ENCODE measurements at places on chromosomes 6 and 20.

GRCh38 chr6:33815854-33816253 lies 12.1 kb upstream of the MLN start:
- no peak for DNase-seq

DNA sequence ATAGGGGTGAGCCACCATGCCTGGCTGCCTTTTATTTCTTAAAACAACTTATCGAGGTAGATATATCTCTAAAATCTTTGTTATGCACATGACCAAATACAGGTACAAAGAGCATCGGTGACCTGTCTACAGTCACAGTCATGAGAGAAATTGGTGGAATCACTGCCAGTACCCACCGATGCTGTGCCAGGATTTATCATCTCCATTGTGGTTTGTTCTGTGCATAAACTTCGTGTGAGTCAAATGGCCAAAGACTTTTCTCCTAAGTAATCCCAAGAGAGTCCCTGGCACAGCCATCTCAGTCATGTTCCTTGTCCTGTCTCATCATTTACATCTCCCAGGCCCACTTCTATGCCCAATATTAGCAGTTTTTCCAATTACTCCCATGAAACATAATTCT lies 9.0 kb downstream of the GSTA3 start:
- DNase-seq: no peak

GRCh38 chr6:79048611-79049010 lies 29.4 kb downstream of the PHIP start:
- DNase-seq: no peak

DNA sequence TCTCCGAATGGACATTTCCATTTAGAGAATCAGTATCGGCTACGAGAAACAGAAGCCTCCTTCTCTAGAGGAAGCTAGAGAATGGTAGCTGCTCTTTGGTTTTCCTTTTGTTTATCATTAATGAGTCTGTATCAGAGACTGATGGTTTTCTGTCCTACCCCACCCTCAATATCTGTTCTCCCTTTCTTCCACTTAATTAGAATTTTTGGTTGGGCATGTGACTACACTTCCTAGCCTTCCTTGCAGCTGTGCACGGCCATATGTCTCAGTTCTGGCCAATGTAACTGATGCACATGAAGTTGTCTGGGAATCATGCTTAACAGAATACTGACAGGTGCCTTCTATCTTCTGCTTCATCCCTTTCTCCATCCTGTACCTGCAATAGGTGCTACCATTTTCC lies 19.0 kb downstream of the RNF24 start:
- DNase-seq: no peak

- no peak for DNase-seq
Observed at GRCh38 chr6:722608-723007, 29.7 kb upstream of the EXOC2 start.

DNA sequence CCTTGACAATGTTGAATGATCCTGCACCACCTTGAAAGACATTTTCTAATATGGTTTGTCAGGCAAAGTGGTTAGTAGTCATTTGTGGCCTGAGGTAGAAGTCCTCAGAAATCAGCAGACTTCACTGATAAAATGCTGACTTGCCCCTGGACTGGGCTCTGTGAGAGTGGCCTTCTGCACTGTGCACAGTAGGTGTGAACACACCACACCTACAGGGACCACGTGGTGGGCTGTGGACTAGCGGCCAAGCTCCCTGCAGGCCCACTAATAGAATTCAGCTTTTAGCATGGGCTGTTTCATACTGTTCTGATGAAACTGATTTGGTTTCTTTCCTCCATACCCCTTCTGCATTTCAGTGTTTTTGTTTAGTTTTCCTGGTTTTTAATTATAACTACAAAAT lies 7.3 kb downstream of the BPHL start:
- DNase-seq: peak; percentile 70

- DNase-seq: no peak
Observed at GRCh38 chr6:168941036-168941435, 312.6 kb downstream of the THBS2 start.

DNA sequence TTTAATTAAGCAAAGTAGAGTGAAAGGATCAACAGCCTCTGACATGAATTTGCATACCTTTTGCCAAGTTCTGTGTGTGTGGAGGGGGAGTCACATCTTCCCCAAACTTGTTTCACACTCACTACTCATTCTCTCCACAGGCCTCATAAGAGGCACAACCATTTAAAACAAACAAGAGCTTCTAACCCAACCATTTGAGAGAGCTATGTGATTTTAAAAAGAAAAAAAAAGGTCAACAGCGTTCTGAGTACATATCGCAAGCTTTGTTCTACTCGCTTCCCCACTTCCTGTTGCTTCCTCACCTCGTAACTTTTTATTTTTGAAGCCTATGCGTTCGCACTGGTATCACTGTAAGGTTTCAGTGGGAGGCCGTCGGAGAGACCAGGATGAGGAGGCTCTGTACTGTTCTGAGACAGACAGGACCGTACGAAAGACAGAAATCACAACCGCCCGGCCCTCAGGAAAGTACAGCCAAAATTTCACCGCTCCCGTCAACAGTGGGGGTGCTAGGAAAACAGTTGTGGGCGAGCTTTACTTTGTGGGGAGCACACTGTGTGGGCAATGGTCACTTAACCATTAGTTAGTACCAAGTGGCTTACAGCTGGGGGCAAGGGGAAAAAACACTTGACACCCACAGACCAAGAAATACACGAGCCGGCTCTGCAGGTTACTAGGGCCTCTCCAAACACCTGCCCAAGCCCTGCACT lies 61.3 kb downstream of the TRERF1 start:
- no peak for DNase-seq

DNA sequence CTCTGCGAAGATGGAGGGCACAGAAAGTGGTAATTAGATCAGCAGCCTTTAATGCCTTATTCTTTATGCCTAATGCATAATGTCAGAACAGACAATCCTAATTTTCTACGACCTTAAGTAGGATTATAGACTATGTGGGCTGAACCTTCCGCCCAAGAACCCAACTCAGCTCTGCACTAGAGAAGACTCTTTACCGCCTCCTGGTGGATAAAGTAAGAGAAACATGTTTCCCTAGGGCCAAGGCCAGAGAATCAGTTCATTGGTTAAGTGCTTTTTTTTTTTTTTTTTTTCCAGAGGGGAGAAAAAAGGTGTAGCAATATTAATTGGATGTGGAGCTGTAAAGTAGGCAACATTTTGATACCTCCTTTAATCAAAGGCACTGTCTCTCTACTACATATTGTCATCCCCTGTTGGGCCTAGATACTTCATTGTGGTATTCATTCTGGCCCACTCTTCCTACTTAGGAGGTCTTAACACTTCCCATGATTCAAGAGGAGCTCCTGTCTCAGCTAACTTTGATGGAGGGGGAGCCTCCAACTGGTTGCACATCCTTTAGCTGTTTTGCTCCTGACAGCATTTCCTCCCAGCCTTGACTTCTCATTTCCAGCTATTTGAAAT lies 124.9 kb upstream of the NRN1 start:
- DNase-seq: no peak

DNA sequence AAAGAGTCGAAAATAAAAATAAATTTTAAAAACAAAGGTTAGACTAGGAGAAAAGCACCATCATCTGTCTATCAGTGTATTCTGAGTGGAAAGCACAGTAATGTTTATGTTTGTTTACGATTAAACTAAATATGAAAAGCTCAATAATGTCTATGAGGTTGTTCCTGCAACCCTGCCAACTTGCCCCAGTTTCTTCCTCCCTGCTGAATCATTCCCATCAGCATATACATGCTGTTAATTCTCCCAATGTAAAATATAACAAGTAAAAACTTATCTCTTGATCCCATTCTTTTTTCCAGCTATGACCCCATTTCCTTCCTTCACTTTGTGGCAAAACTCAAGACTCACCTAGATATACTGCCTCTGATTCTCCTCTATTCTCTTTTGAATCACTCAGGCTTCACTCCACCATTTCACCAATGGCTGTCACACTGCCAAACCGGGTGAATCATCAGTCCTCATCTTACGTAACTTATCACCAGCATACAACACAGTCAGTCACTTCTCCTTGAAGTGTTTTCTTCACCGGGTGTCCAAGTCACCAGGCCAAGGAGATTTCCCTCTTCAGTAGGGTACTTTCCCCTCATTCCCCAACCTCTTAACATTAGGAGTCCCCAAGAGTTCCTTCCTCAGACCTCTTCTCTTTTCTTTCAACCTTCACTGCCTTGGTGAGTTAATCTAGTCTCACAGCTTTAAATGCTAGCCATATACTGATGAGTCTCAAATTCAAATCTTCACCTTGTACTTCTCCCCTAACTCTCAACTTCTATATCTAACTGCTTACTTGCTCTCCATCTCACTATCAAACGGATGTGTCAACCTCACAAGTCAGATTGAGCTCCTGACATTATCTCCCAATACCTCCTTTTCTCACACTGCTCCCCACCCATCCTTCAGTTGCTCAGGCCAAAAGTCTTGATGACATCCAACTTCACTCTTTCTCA lies 6.2 kb downstream of the TMEM242 start:
- DNase-seq: peak; percentile 92

DNA sequence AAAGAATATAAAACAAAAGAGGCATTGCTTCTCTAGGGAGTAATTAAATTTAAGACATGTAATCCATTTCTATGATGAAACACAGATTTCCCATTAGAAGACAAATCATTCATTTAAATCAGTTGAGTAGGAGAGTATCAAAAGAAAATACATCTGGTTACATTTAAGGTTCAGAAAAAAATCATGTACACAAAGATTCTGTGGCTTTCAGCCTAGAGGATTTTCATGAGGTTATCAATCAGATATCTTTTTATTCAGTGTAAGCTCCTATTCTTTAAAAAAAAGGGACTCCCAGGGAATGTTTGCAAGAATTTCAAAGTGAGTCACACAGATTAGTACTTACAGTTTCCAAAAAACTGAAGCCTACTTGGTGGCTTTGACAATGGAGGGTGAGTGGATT lies 24.9 kb downstream of the COL21A1 start:
- no peak for DNase-seq

DNA sequence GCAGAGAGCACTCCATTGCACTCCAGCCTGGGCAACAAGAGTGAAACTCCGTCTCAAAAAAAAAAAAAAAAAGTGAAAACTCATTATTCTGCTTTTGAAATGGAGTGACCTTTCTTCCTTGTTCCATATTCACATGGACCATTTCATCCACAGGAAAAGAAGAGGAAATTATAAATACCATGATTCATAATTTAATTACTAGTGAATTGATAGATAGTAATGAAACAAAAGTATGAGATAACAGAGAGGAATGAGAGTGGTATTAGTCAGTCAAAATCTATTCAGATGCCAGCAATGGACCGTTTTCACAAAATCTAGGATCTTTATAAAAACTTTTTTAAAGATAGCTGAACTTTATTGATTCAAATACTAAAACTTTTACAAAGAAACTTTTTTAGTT lies 443.1 kb upstream of the FLRT3 start:
- DNase-seq: no peak

DNA sequence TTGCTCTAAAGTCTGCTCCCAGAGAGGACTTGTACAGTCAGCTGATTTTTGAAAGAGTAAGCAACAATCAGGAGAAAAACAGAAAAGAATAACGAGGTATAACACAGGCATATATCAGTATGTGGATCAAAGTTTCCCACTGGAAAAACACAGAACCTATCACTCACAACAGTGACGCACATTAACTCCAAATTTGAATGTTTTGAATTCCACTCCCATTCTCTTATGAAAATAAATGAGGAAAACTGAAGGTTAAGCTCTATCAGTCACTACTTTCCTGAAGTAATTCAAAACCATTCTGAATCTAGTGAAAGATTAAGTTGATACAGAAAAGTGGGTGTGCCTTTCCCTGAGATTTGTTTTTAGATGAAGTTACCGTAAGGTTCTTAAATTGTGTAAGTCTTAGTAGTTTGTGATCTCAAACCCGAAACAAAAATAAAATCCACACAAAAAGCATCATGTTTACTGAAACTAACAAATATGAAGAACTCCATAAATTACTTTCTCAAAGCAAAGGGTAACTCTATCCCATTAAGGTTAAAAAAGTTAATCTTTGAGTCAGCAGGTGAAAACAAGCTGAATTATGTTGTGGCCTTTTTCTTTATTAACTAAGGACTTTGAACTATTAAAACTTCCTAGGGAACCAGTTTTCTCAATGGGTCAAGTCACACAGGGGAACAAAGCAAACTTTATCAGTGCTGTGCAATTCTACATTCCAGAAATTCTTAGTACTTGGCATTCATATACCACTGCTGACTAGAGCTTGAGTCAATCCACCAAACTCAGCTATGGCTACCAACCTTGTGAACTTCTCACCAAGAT lies 115.7 kb downstream of the OGFRL1 start:
- no peak for DNase-seq

DNA sequence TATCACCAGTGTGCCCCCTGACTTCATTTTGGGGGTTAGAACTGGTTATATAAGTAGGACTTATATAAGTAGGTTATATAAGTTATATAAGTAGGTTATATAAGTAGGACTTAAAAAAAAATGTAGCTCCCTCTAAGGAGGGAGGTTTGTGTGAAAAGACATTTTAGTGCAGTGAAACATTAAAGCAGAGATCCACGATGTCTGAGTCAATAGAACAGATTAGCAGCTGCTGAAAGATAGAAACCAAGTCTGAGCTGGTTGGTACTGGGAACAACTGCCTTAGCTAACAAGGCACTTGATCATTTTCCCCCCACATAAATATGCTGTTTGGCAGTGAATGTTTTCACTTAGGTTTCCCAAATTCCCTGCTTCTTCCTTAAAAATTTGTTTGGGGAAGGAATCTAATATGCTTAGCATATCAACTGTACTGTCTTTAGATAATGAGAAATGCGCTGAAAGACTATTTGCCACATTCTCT lies 2.1 kb upstream of the RPS12 start:
- no peak for DNase-seq

DNA sequence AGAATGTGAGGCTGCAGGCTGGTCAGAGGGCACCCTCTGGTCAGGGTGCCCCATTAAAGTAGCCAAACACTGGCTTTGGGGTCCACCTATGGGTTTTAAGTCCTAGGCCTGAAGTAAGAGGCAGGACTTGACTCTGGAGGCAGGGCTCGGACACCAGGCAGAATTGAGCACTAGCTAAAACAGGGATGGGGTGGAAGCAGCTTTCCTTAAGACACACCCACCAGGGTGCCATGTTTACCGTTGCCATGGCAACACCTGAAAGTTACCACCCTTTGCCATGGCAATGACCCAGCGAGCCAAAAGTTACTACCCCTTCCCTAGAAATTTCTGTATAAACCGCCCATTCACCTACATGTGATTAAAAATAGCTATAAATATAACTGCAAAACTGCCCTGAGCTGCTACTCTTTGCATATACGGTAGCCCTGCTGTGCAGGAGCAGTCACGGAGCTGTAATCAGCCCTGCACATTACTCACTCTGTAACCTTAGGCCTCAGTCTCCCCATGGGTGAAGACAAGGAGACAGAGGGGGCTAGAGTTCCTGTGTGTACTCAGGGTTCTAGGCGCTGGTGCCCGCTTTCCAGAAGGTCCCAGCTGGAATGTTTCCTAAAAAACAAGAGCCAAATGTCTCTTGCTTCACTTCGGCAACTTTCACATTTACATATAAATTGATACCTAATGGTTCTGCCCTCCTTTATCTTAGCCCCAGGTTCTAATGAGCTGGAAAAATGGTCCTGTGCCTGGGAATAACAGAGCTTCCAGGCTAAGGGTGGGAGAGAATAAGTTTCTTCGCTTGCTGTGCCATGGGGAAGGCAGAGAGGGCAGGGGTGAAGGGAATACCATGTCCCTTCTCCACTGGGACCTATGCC lies 27.2 kb upstream of the SRSF6 start:
- DNase-seq: no peak

GRCh38 chr6:153941768-153942167 lies 97.3 kb upstream of the OPRM1 start:
- no peak for DNase-seq
